ENCODE measurements at places on chromosomes 13 and 19.

GRCh38 chr19:54155694-54156093, 3.8 kb downstream of the LENG1 start:
- DNase-seq, result no peak

DNA sequence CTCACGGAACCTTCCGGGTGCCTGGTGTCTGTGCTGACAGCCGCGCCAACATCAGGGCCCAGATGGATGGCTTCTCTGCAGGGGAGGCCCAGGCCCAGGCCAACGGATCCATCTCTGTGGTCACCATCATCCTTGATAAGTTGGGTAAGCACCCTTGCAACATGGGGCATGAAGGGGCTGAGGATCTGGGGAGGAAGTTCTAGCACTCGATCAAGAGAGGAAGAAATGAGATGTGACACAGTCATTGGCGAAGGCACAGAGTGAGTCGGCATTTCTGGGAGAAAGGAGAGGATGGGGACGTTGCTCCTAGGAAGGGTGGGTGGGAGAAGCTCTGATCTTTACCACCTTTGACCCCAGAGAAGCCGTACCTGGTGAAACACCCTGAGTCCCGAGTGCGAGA, 4.4 kb downstream of the CILP2 start:
- no peak for DNase-seq

- DNase-seq, result peak; percentile 31
Observed at GRCh38 chr19:10193790-10194499, 808 bp downstream of the DNMT1 start.

GRCh38 chr13:93505104-93505952, 278.7 kb downstream of the GPC6 start:
- peak; percentile 64 for DNase-seq

DNA sequence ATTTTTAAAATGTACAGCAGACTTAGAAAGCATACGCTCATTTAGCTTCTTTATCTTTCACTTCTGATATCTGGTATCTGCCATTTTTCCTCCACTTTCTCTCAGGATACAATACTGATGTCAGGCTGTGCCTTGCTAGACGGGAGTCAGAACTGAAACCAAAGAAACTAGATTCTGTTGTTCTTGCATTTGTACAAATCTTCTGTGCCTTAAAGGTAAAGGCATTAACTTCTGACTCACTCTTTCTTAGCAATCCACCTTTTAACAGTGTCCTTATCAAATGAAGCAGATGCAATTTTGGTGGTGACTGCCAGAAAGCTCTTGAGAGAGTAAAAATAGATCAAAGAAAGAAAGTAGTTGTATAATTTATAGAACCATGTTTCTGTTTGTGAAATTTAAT, 370.4 kb downstream of the PCDH20 start:
- no peak for DNase-seq

DNA sequence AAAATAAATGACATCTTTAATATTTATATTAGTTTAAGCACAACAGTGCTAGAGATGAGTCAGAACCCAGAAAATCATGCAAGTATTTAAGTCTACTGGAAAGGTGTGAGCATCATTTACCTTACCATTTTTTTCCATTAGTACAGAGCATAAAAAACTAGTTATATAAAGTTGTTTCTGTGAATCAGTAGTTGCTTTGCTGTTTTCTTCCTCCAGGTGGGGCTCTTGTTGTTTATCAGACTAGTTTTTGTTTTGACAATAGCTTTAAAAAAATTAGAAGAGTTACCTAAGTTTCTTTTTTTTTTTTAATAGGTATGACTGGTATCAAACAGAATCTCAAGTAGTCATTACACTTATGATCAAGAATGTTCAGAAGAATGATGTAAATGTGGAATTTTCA, 12.7 kb downstream of the SUGT1 start:
- DNase-seq, result no peak

DNA sequence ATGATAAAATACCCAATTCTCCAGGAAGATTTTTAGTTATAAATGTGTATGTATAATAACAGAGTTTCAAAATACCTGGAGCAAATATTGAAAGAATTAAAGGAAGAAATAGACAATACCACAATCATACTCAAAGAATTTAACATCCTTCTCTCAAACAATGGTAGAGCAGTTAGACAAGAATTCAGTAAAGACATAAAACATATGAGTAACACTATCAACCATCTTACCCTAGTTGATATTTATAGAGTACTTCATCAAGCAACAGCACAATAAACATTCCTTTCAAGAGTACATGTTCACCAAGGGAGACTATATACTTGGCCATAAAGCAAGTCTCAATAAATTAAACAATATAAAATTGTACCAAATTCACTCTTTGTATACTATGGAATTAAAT, 108.4 kb downstream of the DLEU7 start:
- DNase-seq, result no peak

- DNase-seq, result peak; percentile 58
Observed at GRCh38 chr13:20566468-20566897, 474 bp upstream of the IFT88 start.

DNA sequence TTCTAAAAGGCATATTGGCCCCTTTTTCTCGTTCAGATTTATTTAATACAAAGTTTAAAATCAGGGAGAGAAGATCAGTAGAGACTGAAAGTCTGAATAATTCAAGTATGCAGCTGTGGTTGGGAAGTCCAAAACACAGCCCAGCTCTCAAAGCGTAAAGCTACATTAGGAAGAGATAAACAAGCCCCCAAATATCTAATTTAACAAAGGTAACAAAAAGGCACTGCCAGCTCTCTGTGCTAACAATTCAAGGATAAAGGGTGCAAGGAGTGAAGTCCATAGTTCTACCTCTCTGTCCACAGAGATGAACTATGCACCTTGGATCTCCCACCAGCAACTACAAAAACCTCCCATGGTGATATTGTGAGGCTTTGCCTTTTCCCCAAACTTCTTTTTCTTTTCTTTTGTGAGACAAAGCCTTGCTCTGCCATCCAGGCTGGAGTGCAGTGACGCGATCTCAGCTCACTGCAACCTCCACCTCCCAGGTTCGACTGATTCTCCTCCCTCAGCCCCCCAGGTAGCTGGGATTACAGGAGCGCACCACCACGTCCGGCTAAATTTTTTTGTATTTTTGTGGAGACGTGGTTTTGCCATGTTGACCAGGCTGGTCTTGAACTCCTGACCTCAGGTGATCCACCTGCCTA, 104.4 kb downstream of the LHFPL6 start:
- no peak for DNase-seq

DNA sequence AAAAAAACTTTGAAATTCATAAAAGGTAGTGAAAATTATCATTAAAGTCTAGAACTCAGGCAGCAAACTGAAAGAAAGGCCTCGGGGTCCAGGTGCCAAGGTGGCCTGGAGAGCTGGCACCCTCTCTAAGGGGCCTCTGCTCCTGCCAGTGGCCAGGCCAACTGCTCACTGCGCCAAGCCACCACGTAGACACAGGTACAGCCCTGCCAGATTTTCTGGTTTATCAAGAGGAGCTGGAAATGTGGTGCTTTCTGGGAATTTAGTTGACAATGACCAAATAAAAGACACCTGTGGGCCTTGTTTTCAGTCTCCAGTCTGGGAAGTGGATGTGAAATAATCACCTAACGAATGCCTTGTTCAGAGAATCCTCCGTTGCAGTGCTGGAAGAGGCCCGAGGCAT, 22.8 kb downstream of the ZNF574 start:
- no peak for DNase-seq

GRCh38 chr19:41296433-41296871, 13.5 kb upstream of the CCDC97 start:
- no peak for DNase-seq

- DNase-seq, result peak; percentile 43
Observed at GRCh38 chr13:101785858-101786257, 333.4 kb downstream of the ITGBL1 start.

DNA sequence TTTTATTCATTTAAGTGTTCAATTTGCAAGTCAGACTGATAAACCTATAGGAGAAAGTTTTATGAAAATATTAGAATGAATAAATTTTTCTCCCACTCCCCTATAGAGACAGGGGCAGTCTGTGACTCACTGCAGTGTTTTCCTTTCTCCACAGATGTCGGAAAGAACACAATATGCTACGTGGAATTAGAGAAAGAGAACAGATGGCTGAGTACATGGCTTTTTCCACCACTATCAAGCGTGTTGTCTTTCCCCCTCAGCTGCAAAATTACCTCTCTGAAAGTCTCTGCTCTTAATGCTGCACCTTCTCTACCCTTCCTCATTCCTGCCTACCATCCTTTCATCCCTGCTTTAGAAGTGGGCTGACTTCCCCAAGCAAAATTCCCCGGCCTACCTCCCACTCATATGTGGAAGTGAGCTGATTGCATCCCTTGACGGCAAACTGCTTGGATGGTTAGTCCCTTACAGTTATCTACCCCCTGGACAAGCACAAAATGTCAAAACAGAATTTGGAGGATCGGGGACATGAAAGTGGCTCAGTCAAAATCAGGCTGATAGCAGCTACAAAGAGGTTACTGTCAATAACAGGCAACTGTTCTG, 30.0 kb downstream of the FLT1 start:
- DNase-seq, result no peak

GRCh38 chr13:20192158-20192835, 441 bp downstream of the GJB2 start:
- DNase-seq, result no peak

- DNase-seq, result no peak
Observed at GRCh38 chr13:37645181-37645740, 46.7 kb upstream of the POSTN start.

- peak; percentile 59 for DNase-seq
Observed at GRCh38 chr13:97425590-97425989, 8.4 kb upstream of the RAP2A start.

DNA sequence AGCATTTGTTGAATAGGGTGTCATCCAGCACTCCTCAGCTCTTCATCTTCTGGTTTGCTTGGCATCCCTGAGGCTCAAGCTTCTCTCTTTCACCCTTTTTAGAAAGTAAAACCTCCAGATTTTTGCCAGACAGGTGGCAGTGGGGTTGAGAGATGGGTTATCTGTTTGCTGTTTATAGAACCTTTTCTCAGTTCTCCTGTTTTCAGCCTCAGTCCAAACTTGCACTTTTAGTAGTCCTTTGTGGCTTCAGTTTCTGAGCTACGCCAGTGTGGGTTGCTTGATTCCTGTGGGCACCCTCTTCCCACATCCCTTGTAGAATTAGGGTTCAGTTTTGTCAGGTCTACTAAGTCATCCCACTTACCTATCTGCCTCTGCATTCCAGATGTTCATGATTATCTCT, 147.9 kb downstream of the PAN3 start:
- no peak for DNase-seq

DNA sequence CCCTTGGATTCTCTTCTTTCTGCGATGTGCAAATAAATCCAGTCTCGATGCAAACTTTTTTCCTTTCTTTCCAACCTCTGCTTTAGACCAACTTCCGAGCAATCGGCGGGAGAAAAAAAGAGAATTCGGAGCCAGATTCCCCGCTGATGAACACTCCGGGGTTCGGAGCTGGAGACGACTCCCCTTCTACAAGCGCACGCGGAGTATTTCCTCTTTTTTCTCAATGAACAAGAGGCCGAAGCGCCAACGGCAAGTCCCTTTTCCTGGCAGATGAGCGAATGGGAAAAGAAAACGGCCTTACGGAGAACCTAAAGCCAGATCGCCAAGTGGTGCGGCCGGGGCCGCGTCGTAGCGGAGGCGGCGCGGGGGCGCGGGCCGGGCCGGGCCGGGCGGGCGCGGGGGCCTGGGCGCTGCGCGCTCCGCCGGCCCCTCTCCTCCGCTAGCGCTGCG, 250 bp downstream of the SPRY2 start:
- DNase-seq, result peak; percentile 41

DNA sequence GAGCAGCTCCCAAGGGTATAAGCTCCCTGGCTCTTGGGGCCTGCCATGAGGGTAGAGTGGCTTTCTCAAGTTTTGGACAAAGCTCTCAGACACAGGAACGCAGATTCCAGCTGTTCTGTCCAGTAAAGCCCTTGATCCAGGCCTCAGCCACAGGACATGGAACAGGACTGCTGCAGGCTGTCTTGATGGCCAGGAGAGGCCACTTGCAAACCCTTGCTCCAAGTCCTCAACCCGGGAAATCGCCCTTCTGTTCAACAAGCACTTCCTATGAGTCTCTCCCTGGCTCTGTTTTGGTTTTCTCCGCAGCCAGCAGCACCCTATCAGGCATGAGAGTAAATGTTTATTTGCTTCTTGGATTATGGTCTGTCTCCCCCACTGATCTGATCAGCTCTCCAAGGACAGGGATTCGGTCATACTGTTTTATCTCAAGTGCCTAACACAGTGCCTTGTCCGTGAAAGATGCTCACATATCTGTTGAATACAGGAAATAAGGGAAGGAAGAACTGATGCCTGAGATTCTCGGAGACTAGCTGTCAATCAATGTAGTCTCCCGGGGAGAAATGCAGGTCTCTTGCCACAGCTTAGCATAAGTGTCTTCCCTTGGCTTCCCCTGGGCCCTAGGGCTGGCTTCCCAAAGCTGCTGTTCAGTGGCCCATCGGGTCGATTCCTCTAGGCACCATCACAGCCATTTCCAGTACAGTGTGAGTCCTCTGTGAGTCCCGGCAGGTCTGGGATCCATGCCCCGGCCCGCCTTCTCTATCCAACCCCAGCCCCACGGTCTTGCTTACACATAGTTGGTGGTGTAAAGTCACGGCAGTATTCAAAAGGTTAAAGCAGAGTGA, 90.8 kb downstream of the TSHZ3 start:
- DNase-seq, result no peak

DNA sequence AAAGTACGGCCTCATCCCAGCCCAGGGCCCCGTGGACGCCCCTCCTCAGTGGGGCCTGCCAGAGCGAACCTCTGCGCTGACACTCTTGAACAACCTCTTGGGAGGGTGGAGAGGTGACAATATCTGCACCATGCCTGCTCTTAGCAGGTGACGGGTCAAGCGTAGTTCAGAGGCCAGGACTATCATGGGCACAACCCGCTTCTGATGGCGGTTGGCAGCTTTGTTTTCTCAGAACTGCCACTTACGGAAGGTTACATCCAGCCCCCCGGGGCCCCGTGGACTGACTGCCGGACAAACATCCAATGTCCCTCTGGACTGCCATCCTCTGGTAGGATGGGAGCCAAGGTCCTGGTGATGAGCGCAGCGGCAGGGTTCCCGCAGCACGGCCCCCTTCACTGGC, 91.1 kb downstream of the TUBA3C start:
- no peak for DNase-seq

- DNase-seq, result peak; percentile 45
Observed at GRCh38 chr19:4889034-4889815, 13.5 kb downstream of the ARRDC5 start.

GRCh38 chr19:1734321-1734966, 18.9 kb upstream of the ONECUT3 start:
- DNase-seq, result no peak

All from brain microvascular endothelial cell (primary cell).